Right cardiac atrium (tissue), 5 donors: ENCODE measurements at places on chromosomes 5 and 9.

- no peak for DNase-seq
Measured at GRCh38 chr5:123097871-123098735, 9.1 kb downstream of the PRDM6 start.

- DNase-seq, result no peak
Measured at GRCh38 chr9:20363233-20363632, 259.1 kb downstream of the MLLT3 start.

DNA sequence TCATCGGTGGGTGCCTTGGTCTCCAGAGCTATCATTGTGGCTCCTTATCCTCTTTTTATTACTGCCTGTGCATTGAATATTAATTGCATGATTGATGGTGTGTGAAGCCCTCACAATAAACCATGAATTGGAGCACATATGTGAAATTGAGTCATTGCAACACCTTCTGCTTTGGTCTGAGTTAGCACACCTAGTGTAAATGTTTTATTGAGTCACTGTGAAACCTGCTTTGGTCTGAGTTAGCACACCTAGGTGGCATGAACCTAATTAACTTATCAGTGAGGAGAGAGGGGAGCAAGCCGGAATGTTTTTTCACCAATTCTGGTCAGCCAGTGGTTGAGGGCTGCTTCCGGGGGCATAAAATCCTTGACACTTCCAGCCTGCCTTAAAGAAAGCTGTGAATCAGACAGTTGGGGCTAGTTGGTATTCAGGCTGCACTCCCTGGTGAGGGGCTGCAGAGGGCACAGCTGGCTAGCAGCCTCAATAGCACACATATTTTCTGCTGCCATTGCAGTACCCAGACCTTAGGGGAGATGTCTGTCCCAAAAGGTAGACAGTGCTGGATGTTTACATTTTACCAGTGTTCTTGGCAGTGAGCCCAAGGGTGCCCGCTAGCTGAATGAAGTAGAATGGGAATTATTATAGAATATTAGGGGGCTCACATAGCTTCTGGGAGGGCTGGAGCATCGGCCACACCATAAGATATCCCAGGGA lies 76.5 kb upstream of the GOLM1 start:
- no peak for DNase-seq

DNA sequence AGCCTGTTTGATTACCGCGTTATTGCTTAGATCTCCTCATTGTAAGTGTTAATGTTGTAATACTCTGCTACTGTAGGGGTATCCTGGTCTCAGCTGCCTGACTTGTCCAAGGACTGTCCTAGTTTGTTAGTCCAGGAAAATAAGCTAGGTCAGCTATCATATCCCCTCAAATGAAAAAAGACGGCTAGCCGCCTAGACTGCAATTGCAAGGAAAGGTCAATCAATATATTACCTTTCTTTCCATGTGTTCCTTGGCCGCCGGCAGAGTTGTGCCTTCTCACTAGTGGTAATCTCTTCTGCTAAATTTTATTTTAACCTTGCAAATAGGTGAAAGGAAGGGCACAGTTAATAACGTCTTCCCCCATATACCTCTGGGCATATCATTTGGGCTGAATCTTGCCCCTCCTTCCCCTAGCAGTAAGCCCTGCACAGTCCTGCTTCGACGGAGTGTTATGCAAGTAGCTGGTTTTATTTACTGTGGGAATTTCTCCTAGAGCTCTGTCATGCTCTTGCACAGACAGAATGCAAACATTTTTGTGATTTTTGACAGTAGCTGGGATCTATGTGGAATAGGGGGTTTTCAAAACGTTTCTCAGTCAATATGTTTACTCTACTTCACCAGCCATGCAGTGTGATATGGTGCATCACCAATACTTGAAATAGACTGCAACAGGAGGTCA lies 288.5 kb downstream of the MAST4 start:
- no peak for DNase-seq

DNA sequence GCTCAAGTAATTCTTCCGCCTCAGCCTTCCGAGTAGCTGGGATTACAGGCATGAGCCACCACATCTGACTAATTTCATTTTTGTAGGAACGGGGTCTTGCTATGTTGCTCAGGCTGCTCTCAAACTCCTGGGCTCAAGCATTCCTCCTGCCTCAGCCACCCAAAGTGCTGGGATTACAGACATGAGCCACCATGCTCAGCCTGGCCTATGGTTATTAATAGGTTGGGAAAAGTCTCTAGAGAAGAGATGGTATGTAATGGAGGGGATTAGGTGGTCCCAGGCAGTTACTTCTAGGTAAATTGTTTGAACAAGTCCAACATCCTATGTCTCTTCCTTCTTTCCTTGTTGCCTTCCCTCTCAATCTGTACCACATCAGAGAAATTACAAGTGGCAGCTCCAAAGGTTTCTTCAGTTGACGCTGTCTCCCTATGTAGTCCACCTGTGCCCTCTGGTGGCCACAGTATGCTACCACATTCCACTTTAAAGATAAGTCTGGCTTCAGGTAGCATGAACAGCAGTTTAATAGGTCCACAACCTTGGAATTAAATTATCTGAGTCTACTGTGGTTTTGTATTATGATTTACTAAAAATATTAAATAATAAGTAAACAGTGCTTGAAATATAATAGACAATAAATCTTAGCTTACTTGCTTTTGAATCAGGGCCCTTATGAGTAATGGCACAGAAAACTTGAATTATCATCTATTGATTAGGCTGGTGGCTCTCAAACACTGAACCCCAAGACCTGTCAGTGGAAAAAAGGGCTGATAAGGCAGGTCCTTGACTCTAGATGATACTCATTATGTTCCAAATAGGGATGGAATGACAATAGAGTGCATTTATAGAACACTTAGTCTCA lies 9.7 kb downstream of the TIGD6 start:
- peak; percentile 62 for DNase-seq

- no peak for DNase-seq
Measured at GRCh38 chr5:135245521-135246499, 153.2 kb downstream of the MACROH2A1 start.

- no peak for DNase-seq
Measured at GRCh38 chr9:123984802-123985201, 26.8 kb upstream of the LHX2 start.
